ENCODE measurements at places on chromosomes 4 and X. TPM values are rescaled to one million over a fixed set of nuclear protein-coding genes. Genes with fewer than 3 reads are reported as not detected.

GRCh38 chrX:136752796-136753195 is 27.9 kb downstream of the ARHGEF6 start:
- DNase-seq, result peak; percentile 25

DNA sequence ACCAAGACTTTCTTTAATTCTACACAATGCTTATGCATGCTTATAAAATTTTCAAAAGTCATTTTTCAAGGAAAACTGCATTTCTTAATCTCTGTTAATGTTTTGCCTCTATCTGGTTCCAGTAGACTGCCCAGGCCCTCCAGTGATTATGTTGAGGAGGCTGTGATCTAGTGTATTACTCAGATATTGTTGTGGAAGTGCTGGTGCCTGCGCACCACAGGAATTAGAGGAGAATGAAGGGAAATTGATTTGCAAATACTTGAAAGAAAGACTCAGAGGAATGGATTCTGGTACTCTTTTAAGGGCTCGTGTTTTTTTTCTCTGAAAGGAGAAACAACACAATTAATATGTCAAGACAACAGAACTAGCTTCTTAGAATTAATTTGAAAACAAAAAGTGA is 1015.1 kb downstream of the RPA4 start:
- peak; percentile 13 for DNase-seq

The MAGED4B gene
- 18.6 TPM for total RNA-seq

The NHS gene
- 2.6 TPM for total RNA-seq

GRCh38 chr4:21009956-21010355 is 309.7 kb downstream of the PACRGL start:
- DNase-seq, result no peak

GRCh38 chrX:140733766-140734342 is 24.3 kb downstream of the LINC00632 start:
- peak; percentile 42 for DNase-seq

GRCh38 chrX:103477496-103477895 is 41.8 kb downstream of the RAB40A start:
- peak; percentile 4 for DNase-seq

The SPANXD gene
- 0.43 TPM for total RNA-seq

The SMIM10L2A gene
- under 0.01 TPM for total RNA-seq

Data from fibroblast of villous mesenchyme (primary cell).